ENCODE measurements at places on chromosomes 6 and 20.

GRCh38 chr20:62487118-62487517 is 11.3 kb upstream of the GATA5 start:
- DNase-seq: no peak

DNA sequence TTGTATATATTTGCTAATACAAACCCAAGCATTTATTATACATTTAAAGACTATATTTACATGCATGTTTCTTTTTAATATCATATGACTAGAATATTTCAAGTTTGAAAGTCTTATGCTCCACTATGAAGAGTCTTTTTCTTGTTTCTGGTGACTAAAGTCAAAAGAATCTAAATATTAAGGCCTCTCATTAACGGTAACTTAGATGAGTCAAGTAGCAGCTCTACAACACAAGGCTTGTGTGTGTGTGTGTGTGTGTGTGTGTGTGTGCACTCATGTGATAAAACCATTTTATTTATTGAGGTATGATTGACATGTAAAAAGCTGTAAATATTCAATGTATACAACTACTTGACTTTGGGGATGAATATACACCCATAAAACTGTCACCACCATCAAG is 275.6 kb downstream of the TFAP2B start:
- DNase-seq: no peak

DNA sequence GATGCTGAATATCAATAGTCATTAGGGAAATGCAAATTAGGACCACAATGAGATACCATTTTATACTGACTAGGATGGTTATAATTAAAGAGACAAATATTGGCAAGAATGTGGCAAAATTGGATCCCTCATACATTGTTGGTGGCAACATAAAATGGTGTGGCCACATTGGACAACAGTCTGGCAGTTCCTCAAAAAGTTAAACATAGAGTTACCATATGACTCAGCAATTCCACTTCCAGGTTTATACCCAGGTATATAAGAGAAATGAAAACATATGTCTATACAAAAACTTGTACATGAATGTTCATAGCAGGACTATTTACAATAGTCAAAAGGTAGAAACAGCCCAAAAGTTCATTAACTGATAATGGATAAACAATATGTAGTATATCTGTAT is 2.0 kb upstream of the CRIP3 start:
- no peak for DNase-seq

DNA sequence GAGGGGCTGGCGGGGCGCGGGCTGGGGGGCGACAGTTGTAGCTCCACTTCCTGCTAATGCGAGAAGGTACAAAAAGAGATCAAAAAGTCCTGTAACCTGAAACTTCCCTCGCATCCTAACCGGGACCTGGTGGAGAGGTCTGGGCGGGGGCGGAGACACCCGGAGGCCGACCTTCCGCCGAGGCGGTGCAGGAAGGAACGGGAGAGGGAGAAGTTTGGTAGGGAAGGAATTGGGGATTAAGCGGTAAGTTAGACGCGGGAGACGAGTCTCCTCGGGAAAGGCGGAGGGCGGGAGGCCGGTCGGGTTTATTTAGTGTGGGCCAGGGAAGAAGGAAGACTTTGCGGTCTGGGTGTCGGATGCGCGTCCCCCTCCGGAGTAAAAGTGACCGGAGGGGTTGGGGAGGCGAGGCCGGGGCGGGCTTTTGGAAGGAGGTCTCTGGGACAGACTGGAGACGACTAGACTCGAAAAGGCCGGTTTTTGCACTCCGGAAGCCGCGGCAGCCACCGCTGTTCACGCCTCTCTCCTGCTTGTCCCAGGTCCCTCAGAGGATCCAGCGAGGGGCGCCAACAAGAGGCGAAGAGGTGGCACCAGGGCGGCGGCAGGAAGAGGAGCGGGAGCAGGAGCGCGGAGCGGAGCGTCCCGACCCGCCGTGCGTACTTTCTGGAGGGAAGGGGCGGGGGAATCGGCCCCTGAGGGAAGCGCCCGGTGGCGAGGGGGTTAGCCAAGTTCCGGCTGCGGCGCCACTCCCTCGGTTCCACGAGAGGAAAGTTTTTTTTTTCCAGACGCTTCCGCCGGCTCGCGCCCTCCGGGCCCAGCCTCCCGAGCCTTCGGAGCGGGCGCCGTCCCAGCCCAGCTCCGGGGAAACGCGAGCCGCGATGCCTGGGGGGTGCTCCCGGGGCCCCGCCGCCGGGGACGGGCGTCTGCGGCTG is 734 bp downstream of the TPBG start:
- peak; percentile 57 for DNase-seq

- DNase-seq: no peak
Measured at GRCh38 chr6:38987503-38987902, 61.1 kb upstream of the GLP1R start.

DNA sequence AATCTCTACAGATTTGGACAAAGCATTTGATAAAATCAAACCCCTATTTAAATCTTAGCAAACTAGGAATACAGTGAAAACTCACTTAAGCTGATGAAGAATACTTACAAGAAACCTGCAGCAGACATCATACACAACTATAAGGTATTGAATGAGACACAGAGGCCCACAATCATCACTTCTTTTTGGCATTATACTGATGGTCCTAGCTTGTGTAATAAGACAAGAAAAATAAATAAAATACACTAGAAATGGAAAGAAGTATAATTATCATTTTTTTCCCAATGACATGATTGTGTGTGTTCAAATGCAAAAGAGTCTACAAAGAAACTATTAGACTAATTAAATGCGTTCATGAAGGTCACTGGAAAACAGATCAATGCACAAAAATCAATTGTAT is 8.8 kb upstream of the OR2B6 start:
- no peak for DNase-seq

DNA sequence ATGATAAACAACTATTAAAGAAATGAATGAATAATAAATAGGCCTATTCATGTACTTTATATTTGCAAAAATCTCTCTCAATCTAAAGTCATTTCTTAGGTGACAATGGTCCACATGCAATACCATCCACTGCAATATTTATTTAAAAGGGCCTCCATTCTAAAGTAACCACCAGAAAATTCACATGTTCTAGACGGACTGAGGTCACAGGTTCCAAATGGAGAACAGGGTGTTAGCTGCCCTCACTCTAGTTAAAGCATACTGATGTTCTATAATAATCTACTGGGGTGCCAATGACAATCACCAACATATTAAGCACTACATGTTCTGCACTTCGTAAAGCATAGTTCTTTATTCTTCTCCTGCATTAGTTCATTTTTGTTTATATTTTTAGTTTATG is 1.2 kb downstream of the HBS1L start:
- DNase-seq: no peak

- no peak for DNase-seq
Measured at GRCh38 chr6:13711324-13711732, 307 bp downstream of the RANBP9 start.

DNA sequence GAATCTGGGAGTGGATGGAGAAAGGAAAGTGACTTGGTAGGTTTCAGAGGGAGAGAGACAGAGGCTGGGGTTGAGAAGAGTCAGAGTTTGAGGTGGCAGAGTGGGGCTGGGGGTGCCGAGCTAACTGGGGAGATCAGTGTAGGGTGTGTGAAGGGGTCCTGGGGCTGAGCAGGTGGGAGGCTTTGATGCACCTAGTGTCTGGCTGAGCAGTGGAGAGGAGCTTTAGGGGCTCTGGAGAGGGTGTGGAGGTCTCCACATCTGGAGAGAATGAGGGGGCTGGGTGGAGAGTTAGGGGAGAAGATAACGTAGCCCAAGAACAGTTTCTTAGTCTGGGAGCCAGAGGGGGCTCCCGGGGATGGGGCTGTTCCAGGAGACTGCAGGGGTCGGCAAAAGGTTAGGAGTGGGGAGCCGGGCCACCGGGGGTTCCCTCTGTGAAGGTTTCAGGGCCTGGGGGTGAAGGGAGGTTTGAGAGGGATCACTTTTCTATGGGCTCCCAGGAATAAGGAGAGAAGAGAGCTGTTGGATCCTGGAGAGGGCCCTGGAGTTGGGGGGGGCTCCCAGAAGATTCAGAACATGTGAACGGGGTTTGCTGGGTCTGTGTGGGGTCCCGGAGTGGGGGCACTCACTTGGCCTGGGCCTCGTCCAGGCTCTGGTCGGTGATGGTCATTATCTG is 797 bp downstream of the PBX2 start:
- no peak for DNase-seq

DNA sequence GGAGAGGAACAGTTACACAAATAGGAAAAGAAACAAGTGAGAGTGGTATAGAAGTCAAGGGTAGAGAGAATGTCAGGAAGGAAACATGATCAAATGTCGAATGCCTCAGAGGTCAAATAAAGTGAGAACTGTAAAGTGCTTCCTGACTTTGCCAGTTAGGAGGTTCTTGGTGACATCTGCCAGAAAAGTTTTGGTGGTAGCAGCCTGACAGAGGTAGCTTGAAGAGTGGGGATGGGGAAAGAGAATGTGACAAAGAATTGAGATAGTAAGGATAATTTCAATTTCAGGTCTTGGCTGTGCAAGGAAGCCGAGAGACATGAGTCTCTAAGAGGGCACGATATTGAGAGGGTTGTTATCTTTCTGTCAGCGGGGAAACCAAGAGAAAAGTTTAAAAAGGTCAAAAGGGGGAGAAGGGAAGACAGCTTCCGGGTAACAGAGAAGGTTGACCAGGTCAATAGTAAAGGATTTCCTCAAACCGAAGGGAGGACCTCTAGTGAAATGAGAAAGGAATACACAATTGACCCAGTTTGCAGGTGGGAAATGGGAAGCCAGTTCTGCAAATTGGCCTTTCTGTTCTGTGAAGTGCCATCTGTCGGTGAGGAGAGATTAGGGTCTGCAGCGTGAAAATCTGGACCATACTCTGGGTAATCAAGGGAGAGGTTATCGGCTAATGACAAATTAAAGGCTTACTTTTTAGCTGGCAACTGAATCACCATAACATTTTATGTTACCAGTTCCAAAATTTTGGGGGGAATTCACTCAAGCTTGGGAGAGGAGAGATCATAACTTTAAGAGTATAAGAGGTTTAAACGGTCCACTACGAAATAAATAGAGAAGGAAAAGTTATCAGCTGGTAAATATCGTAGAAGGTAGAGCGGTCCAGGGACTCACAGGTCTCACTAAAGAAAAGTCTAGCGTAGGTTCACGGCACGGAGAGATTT is 973 bp upstream of the BRD2 start:
- no peak for DNase-seq

DNA sequence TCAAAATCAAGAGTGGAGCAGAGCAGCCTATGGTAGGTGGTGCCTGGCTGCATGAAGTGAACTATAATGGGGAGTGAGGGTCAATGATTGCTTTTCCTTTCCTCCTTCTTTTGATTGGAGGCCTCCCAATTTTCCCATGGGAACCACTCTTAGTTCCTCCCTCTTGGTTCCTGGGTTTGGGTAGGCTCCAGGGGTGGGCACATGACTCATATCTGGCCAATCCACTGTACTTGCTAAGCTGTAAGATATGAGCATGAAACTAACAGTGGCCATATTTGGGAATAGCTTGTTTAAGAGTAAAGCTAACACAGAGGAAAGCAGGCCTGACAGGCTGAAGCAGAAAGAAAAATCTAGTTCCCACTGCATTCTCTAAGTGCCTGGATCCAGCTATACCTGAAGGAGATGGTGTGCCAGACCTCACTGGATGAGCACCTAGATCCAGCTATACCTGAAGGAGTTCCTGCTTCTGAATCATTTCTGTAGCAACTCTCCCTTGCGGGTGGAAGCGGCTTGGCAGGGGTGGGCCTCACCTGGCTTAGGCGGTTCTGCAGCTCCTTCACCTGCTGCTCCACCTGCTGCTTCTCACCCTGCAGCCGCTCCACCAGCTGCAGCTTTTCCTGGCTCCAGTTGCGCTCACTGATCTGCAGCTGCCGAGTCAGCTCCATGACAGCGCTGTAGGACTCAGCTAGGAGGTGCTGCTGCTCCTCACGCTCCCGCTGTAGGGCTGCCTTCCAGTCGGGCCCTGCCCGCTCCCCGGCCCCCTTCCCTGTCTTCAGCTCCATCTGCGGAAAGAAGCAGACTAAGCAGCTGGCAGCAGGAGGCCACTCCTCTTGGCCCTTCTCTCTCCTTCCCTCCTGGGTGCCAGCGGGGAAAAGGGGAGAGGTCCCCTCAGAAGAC is 29.0 kb upstream of the DSN1 start:
- peak; percentile 20 for DNase-seq

GRCh38 chr20:60585651-60586050 is 627.4 kb downstream of the CDH26 start:
- no peak for DNase-seq

DNA sequence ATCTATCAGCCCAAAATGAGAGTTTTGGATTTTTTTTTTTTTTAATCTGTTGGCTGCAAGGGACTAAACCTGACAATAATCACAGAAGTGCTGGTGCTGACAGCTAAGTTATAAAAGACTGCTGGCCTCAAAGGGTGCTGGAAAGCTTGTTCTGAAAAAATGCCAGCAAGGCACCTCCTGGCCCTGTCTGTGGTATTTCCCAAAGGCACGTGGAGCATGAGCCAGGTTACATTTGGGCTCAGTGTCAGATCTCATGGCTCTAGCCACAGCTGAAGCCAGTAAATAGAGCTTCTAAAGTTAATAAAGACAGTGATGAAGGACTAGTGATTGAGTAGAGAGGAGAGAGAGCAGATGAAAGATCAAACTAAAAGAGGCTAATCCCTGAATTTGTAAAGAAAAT is 178.9 kb downstream of the FUT9 start:
- no peak for DNase-seq

DNA sequence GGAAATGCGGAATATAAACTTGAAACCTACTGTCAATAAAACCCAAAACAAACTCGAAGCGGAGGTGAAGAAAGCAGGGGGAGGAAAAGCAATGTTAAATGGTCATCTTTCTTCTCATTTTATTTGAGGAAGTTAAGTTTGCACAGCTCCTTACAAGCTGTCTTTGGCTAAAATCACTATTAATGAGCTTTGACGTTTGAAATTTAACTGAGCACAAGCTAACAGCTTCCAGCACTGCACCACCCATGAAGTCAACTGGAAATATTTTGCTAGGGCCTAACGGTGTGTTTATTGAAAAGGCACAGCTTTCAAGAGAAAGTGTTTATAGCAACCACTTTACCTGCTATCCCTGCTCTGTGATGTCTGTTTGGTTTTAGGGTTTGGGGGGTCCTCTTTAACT is 103.8 kb downstream of the PKHD1 start:
- no peak for DNase-seq

GRCh38 chr20:61169874-61170273 is 82.2 kb upstream of the CDH4 start:
- no peak for DNase-seq

GRCh38 chr6:161226009-161226964 is 47.6 kb downstream of the AGPAT4 start:
- DNase-seq: no peak

- DNase-seq: no peak
Measured at GRCh38 chr6:142878407-142878806, 66.6 kb downstream of the HIVEP2 start.

- DNase-seq: no peak
Measured at GRCh38 chr6:13504611-13505344, 17.4 kb upstream of the GFOD1 start.

Data from H54 (cell line).